ENCODE measurements at places on chromosomes 13 and 19. TPM values are rescaled to one million over a fixed set of nuclear protein-coding genes. Genes with fewer than 3 reads are reported as not detected.

The SULT2A1 gene
- not detected for total RNA-seq

The COL4A1 gene
- not detected for total RNA-seq

The C2CD4C gene
- 0.20 TPM for total RNA-seq

The ZNF737 gene
- 18.7 TPM for total RNA-seq

The SDHAF1 gene
- total RNA-seq: 19.6 TPM

The IGFL4 gene
- not detected for total RNA-seq

The CD37 gene
- total RNA-seq: 318 TPM

The POGLUT2 gene
- total RNA-seq: 5.9 TPM

The LPAR6 gene
- 94.7 TPM for total RNA-seq

The SPACA4 gene
- not detected for total RNA-seq

The ADAMTSL5 gene
- total RNA-seq: 8.1 TPM

The SULT2B1 gene
- total RNA-seq: 0.17 TPM

All from activated naive CD4-positive, alpha-beta T cell treated with anti-CD3 and anti-CD28 coated beads, Interleukin-2, amount 10 ng/mL, durations not matched to agents 5 hours and 36 hours (primary cell).